ENCODE measurements at places on chromosomes 5 and 9.
A peak's percentile ranks its signal among the peaks of the same experiment; 100 is the strongest.

DNA sequence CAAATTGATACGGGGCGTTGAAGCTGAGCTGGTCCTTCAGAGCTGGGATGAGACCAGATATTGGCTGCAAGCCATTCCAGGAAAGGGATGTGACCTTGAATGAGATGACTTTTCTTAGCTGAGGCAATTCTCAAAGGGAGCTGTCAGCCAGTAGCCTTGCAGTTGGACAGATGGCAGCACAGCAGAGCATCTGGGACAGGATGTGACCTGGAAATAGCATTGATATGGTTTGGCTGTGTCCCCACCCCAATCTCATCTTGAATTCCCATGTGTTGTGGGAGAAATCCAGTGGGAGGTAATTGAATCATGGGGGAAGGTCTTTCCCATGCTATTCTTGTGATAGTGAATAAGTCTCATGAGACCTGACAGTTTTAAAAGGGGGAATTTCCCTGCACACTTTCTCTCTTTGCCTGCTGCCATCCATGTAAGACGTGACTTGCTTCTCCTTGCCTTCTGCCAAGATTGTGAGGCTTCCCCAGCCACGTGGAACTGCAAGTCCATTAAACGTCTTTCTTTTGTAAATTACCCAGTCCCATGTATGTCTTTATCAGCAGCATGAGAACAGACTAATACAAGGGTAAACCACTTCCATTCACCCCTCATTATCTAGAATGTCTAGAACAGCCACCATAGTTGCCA lies 19.8 kb upstream of the MTX3 start:
- no peak for DNase-seq

- DNase-seq, result no peak
Measured at GRCh38 chr5:56494300-56494731, 261.2 kb upstream of the ANKRD55 start.

- peak; percentile 31 for DNase-seq
Measured at GRCh38 chr5:142655339-142656267, 30.3 kb downstream of the FGF1 start.

DNA sequence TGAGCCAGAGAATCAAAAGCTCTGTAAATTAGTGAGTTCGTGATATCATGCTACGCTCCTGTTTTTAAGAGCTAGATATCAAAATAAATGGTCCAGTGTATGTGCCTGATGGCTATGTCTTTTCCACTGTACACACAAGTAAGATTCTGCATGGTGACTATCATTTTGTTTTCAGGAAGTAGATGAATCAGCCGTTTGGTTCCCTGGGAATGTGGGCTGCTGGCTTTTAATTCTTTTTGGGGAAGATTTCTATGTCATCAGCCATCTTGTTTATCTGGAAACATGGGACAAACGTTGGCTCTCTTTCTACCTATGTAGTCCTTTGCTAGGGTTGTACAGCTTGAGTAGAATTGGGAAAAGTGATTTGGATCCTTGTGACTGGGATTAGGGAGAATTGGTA lies 126.7 kb downstream of the GRIA1 start:
- no peak for DNase-seq
